T-helper 17 cell (primary cell): ENCODE measurements at places on chromosomes 5 and 9.

DNA sequence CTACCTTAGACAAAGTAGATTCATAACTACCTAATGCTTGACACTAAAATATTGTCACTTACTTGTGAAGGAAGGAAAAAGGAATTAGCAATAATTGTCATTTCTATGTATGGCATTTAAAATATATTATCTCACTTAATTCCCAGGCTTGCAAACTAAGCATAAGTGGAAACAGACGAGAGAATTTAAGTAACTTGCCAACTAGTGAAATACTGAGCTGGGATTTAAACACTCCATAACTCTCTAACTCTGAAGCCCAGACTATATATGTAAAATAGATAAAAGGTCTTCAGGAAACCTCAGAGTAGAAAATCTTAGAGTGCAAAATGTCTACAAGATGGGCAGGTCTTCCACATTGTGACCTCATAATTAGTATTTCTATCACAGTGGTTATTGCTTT is 257.8 kb downstream of the SAXO1 start:
- no peak for DNase-seq
- H3K27me3 ChIP-seq: peaks cover 40% of the 10 kb centered on the region
- no peak overlapping the region for H3K27ac ChIP-seq
- H3K4me1 ChIP-seq: no peaks in the 10 kb centered on the region

GRCh38 chr5:170791325-170791954 is 7.9 kb downstream of the GABRP start:
- no peaks in the 10 kb centered on the region for H3K36me3 ChIP-seq
- peaks cover 2% of the 10 kb centered on the region for H3K4me1 ChIP-seq
- H3K27me3 ChIP-seq: peaks cover 10% of the 10 kb centered on the region
- H3K4me3 ChIP-seq: no peak overlapping the region
- no peak for DNase-seq
- H3K27ac ChIP-seq: no peak overlapping the region

GRCh38 chr5:71460693-71461092 is 5.2 kb downstream of the BDP1 start:
- no peaks in the 10 kb centered on the region for H3K27me3 ChIP-seq
- H3K27ac ChIP-seq: no peak overlapping the region
- no peak overlapping the region for H3K4me3 ChIP-seq
- peaks cover 17% of the 10 kb centered on the region for H3K4me1 ChIP-seq
- H3K36me3 ChIP-seq: peaks cover 3% of the 10 kb centered on the region
- DNase-seq: no peak

GRCh38 chr9:14967450-14968321 is 57.5 kb upstream of the FREM1 start:
- no peak overlapping the region for H3K4me3 ChIP-seq
- DNase-seq: no peak
- no peaks in the 10 kb centered on the region for H3K4me1 ChIP-seq
- H3K27ac ChIP-seq: no peak overlapping the region
- peaks cover 15% of the 10 kb centered on the region for H3K27me3 ChIP-seq

DNA sequence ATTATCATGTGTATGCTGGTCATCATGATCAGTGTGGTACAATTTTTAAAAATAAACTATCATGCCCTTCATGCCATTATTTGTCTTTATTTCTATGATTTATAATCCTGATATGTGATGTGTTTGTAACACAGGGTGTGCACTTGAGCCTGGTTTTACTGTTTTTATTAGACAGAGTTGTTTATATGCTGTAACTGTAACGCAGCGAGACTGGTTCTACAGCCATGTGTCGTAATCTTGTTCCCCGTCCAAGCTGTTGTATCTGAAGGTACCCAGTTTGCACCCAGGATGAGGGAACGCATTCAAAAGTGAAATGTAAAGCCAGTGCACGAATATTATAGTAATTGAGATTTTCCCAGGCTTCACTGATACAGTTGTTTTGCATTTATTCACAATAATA is 28.2 kb downstream of the SNX18 start:
- peaks cover 2% of the 10 kb centered on the region for H3K36me3 ChIP-seq
- DNase-seq: no peak
- H3K27ac ChIP-seq: no peak overlapping the region
- H3K4me3 ChIP-seq: no peak overlapping the region
- no peaks in the 10 kb centered on the region for H3K27me3 ChIP-seq

DNA sequence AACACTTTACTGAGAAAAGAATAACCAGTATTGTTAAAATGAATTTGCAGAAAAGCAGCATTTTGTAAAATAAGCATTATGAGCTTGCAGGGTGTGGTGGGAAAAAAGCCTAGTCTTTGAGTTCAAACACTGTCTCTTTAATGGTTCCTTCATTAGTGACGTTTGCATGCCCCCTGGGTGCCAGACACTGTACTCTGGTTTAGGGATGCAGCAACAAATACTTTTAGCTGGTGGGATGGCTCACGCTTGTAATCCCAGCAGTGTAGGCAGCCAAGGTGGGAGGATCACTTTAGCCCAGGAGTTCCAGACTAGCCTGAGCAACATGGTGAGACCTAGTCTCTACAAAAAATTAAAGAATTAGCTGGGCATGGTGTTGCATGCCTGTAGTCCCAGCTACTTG is 62.3 kb downstream of the MAST4 start:
- peaks cover 11% of the 10 kb centered on the region for H3K27me3 ChIP-seq
- no peak overlapping the region for H3K27ac ChIP-seq
- DNase-seq: no peak
- no peaks in the 10 kb centered on the region for H3K4me1 ChIP-seq
- peaks cover 2% of the 10 kb centered on the region for H3K36me3 ChIP-seq

DNA sequence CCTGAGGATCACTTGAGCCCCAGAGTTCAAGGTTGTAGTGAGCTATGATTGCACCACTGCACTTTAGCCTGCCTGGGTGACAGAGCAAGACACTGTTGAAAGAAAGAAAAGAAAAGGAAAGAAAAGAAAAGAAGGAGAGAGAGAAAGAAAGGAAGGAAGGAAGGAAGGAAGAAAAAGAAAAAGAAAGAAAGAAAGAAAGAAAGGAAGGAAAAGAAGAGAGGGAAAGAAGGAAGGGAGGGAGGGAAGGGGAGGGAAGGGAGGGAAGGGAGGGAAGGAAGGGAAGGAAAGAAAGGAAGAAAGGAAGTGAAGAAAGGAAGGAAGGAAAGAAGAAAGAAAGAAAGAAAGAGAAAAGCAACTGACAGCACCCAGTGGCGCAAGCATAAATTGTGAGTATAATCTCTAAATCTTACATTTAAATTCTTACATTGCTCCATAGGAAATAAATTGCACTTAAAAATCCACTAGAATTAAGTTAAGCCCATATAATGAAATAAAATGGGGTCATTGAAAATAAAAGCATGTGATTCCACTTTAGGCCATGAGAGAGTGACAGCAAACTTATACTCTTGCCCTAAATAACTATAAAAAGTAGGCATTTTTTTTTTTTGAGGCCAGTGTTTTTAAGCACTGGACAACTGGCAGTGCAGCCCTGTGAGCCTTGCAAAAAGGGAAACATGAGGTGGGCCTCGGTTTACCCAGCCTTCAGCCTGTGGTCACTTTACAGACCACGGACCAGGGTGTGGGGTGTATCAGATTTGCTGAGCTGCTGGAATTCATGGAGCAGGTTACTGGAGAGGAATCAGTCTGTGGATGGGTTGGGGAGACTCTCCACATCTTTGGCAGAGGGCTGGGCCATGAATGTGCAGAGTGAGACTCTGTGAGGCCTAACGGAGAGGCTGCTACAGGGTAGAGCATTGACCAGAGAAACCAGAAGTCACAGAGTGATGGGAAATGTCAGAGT is 175.5 kb downstream of the TTLL11 start:
- H3K4me3 ChIP-seq: no peak overlapping the region
- H3K27me3 ChIP-seq: no peaks in the 10 kb centered on the region
- no peak for DNase-seq
- no peaks in the 10 kb centered on the region for H3K4me1 ChIP-seq

- no peak for DNase-seq
- peaks cover 4% of the 10 kb centered on the region for H3K36me3 ChIP-seq
- H3K27me3 ChIP-seq: peaks cover 24% of the 10 kb centered on the region
- no peaks in the 10 kb centered on the region for H3K4me1 ChIP-seq
- no peak overlapping the region for H3K4me3 ChIP-seq
- H3K27ac ChIP-seq: no peak overlapping the region
Measured at GRCh38 chr9:22131817-22132216, 122.7 kb upstream of the CDKN2B start.

DNA sequence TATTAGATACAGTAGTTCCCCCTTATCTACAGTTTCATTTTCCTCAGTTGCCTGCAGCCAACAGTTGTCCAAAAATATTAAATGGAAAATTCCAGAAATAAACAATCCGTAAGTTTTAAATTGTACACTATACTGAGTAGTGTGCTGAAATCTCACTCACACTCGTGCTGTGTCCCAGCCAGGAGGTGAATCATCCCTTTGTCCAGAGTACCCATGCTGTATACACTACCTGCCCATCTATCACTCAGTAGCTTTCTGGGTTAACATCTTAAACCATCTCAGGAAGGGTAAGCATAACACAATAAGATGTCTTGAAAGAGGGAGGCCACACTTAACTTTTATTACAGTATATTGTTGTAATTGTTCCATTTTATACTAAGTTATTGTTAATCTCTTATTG is 31.7 kb upstream of the DNAH5 start:
- DNase-seq: no peak
- H3K36me3 ChIP-seq: no peaks in the 10 kb centered on the region
- H3K27ac ChIP-seq: no peak overlapping the region
- no peaks in the 10 kb centered on the region for H3K4me1 ChIP-seq
- H3K4me3 ChIP-seq: no peak overlapping the region

DNA sequence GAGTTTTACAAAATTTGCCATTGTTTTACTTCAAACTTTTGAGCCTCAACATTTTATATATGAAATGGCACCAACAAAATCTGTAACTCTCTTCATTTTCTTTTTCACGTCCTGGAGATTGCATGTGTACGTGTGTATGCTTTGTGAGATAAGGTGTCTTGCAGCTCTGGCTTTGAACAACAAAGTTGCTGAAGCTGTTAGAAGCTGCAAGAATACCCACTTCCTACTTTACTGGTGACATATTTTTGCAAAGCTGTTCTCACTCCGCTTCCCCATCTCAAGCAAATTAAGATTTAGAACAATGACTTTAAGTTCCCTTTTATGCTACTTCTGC is 41.8 kb downstream of the FYB1 start:
- H3K27ac ChIP-seq: peak overlapping the region; percentile 100
- H3K4me3 ChIP-seq: peak overlapping the region; percentile 77
- DNase-seq: no peak
- H3K4me1 ChIP-seq: peaks cover 85% of the 10 kb centered on the region
- peaks cover 19% of the 10 kb centered on the region for H3K36me3 ChIP-seq

- H3K27ac ChIP-seq: peak overlapping the region; percentile 91
- H3K27me3 ChIP-seq: no peaks in the 10 kb centered on the region
- DNase-seq: no peak
- H3K36me3 ChIP-seq: no peaks in the 10 kb centered on the region
Measured at GRCh38 chr9:128901822-128902221, 19.0 kb upstream of the PHYHD1 start.

DNA sequence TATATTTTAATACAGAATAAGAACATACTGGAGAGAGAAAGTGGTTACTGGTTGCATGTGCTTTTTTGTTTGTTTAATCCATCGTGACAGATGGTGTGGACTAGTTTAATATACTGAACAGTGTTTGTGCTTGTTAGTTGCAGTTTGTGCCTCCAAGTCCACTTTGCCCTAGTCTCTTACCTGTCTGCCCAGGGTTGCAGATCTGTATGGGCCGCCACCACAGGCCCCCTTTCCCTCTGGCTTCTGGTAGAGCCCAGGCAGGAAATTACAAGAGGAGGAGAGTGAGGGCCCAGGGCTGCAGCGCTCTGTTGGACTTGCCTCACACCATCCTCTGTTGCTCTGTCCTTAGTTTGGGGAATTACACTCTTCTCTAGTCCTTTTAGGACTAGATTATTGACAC is 166.4 kb downstream of the KDM4C start:
- H3K36me3 ChIP-seq: peaks cover 14% of the 10 kb centered on the region
- H3K27ac ChIP-seq: peak overlapping the region; percentile 51
- H3K4me1 ChIP-seq: peaks cover 49% of the 10 kb centered on the region
- no peak for DNase-seq
- no peak overlapping the region for H3K4me3 ChIP-seq

DNA sequence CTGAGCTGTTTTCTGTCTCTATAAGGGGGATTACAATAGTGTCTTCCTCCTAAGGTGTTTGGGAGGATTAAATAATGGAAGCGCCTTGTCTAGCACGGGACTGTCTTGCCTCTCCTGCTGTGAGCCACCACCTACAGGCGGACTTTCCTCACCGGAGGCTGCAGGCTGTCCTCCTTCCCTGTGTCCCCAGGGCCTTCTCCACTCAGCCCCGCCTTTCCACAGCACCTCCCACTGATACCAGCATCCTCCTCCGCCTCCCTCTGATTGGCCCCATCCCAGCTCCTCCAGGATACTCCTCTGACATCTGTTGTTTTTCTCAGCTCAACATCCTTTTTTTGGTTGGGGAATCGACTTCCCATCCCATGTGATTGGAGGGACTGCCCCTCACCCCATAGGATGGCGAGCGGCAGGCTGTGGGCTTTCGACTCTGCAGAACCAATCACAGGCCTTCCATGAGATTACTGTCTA is 851 bp upstream of the ZDHHC12 start:
- no peaks in the 10 kb centered on the region for H3K36me3 ChIP-seq
- peak; percentile 41 for DNase-seq
- peaks cover 34% of the 10 kb centered on the region for H3K4me1 ChIP-seq
- peak overlapping the region; percentile 93 for H3K27ac ChIP-seq

- H3K27me3 ChIP-seq: no peaks in the 10 kb centered on the region
- peaks cover 7% of the 10 kb centered on the region for H3K36me3 ChIP-seq
- no peak overlapping the region for H3K4me3 ChIP-seq
- no peak for DNase-seq
- peaks cover 11% of the 10 kb centered on the region for H3K4me1 ChIP-seq
Measured at GRCh38 chr5:154371687-154372086, 74.1 kb upstream of the SAP30L start.

GRCh38 chr5:52787600-52788504 is at the start of the genes ITGA1 and PELO:
Gene ITGA1 (plus strand): TSS chr5:52787916. CDS start chr5:52788354, 438 bp downstream.
Gene PELO (plus strand): TSS chr5:52787916. CDS start chr5:52800395, 12,479 bp downstream.
- peaks cover 3% of the 10 kb centered on the region for H3K36me3 ChIP-seq
- DNase-seq: peak; percentile 15
- H3K4me1 ChIP-seq: peaks cover 31% of the 10 kb centered on the region
- peak within 1 kb of the TSS; percentile 94 for H3K4me3 ChIP-seq
- no peaks in the 10 kb centered on the region for H3K27me3 ChIP-seq

- peak overlapping the region; percentile 94 for H3K27ac ChIP-seq
- H3K4me1 ChIP-seq: peaks cover 5% of the 10 kb centered on the region
- H3K4me3 ChIP-seq: peak overlapping the region; percentile 92
- H3K27me3 ChIP-seq: peaks cover 5% of the 10 kb centered on the region
Measured at GRCh38 chr5:137888466-137888862, 793 bp upstream of the PKD2L2 start.

- no peaks in the 10 kb centered on the region for H3K36me3 ChIP-seq
- peaks cover 11% of the 10 kb centered on the region for H3K27me3 ChIP-seq
- no peak overlapping the region for H3K27ac ChIP-seq
- no peaks in the 10 kb centered on the region for H3K4me1 ChIP-seq
- H3K4me3 ChIP-seq: no peak overlapping the region
Measured at GRCh38 chr5:112276991-112277390, 142.1 kb downstream of the EPB41L4A start.

- H3K27ac ChIP-seq: no peak overlapping the region
- peaks cover 9% of the 10 kb centered on the region for H3K36me3 ChIP-seq
- no peak for DNase-seq
- H3K27me3 ChIP-seq: no peaks in the 10 kb centered on the region
- peaks cover 2% of the 10 kb centered on the region for H3K4me1 ChIP-seq
Measured at GRCh38 chr9:105318729-105319191, 74.3 kb downstream of the SLC44A1 start.

- peak overlapping the region; percentile 89 for H3K4me3 ChIP-seq
- H3K27ac ChIP-seq: no peak overlapping the region
- H3K4me1 ChIP-seq: peaks cover 6% of the 10 kb centered on the region
- H3K27me3 ChIP-seq: no peaks in the 10 kb centered on the region
- no peaks in the 10 kb centered on the region for H3K36me3 ChIP-seq
Measured at GRCh38 chr9:136947955-136948510, 3.0 kb downstream of the C8G start.
